ENCODE measurements at places on chromosomes 4 and X.

DNA sequence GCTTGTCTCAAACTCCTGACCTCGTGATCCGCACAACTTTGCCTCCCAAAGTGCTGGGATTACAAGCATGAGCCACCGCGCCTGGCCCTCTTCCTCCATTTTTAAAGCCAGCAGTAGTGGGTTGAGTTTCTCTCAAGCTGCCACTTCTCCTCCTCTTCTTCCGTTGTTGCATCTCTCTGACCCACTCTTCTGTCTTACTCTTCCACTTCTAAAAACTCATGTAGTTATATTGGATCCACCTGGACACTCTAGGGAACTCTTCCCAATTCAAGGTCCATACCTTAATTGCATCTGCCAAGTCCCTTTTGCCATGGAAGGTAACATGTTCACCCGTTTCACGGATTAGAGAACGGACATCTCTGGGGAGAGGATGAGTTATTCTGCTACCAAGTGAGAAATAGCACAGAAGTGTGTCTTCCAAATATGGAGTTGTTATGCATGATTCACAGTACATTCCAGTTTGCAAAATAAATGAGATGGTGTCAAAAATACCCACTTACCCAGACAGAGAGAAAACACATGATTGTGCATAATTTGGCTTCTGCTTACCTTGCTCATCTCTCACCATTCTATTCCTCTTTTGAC, 51.8 kb downstream of the GBA3 start:
- no peak for DNase-seq

GRCh38 chr4:6443035-6444023, 29.1 kb downstream of the PPP2R2C start:
- DNase-seq: no peak

- no peak for DNase-seq
Measured at GRCh38 chr4:3766785-3767569, 792 bp downstream of the ADRA2C start.

DNA sequence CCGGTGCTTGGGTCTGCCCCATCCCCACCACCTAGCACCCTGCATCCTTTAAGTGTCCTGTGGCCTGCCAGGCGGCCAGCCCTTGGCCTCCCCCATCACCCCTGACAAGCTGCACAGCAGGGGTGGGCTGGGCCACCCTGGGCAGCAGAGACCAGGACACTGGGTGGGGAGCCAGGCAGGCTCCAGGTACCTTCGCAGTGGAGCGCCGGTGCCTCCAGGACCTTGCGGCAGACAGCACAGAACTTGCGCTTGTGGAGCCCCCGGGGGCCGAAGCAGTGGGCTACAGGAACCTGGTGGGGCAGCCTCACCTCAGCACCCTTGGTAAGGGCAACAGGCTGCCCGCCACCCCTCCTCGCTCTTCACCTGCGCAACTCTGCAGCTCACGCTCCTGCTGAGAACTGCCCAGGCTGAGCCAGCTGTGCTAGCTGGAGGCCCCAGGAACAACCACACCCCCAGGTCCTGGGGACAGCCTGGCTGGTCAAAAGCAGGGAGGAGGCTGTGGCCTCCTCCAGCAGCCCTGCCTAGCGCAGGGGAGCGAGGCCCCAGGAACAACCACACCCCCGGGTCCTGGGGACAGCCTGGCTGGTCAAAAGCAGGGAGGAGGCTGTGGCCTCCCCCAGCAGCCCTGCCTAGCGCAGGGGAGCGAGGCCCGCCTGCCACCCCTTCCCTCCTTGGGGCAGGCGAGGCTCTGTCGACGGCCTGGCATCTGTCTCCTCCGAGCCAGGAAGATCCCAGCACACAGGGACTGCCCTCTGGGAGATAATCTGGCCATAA, 4.6 kb downstream of the DGKQ start:
- DNase-seq: no peak

DNA sequence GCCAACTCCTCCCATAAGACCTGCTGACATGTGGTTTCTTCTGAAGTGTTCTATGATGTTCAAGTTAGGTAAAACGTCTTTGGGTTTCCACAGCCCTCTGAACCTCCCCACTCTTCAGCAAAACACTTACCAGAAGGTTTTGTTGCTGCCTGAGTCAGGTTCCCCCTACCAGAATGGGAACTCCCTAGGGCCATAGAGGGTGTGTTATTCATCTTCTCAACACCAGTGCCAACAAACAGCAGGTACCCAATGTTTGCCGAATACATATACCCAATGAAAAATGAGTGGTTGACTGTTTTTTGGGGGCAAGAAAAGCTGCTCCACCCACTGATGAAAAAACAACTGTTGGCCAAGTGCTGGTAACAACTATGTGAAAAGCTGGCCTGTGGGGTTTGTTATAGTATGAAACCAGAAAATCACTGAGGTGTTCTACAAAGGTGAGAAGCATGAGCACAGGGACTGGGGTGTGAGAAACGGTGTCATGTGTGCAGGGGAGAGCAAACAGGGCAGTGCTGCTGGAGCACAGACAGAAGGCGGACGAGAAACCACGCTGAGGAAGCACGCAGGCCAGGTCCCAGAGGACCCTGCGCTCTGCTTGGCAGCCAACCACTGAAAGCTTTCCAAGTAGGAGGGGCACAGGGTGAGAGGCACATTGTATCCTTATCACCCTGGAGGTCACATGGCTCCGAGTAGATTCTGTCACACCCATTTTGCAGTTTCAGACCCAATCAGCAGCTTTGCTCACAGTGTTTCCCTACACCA, 28.8 kb downstream of the ATP8A1 start:
- peak; percentile 79 for DNase-seq

GRCh38 chr4:185810746-185811508, 1.1 kb downstream of the SORBS2 start:
- no peak for DNase-seq

- peak; percentile 81 for DNase-seq
Measured at GRCh38 chr4:184163813-184164212, 53.9 kb downstream of the ENPP6 start.

GRCh38 chr4:150046728-150047217, 31.5 kb upstream of the DCLK2 start:
- no peak for DNase-seq

DNA sequence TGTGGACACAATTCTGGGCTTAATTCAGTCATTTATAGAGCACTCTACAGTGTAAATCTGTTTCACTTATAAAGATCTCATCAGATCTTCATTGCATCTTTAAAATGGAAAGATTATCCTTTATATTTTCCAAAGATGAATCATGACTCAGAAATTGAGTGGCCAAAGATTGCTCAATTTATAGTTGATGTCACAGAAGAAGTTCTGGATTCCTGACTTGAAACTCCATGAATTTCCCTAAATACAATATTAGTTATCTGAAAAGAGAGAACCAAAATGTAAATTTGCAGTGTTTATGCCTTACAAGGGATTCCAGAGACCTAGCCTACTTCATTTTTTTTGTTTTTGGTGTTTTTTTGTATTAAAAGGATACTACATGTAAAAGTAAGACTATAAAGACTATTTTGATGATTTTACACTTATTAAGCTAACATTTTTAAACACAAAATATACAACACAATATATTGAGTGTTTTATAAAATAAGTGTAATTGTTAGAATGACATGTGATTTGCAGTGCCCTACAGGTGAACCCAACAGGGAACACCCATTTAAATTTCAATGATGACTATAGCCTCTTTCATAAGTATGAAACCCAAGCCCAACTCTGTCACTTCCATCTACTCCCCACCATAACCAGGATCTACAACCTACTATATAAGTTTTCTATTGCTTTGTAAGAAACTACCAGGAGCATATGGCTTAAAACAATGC, 183.5 kb downstream of the PCDH7 start:
- DNase-seq: no peak

DNA sequence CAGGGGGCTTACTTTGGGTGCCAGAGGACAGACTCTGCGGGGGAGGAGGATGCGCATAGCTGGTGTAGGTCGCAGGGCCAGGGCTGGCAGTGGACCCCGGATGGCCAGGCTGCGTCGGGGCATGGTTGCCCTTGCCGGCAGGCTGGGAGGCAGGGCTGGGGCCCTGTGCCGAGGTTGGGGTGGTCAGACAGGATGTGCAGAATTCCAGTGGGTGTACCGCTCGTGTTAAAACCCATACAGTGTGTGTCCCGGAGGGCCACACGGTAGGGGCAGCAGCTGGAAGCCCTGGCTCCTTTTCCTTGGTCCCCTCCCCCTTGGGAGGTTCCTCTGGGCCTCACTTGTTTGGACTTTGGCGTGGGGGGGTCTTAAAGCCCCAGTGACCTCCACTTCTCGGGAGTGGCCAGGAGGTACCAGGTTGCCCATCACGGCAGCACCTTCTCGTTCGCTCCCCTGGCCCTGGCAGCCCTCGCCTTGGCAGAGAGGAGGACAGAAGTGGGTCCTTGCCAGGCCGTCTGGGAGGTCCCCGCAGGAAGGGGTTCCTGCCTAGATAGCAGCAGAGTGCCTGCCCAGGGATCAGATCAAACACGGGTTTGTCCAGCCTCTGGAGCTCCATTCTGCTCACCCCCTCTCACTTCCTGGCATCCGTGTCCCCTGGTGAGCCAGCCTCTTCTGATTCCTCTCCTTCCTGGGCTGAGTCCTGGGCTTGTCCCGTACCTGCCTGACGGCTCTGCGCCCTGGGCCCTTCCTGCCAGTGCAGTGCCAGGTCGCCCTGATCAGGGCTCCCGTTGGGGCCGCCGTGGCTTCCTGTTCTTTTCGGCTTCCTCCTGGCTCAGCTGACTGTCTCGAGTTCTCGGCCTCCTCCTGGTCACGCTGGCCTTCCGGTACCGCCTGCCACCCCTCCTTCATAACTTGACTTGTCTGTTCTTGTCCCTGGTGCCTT, 56.7 kb upstream of the HGFAC start:
- DNase-seq: peak; percentile 47

GRCh38 chrX:38774249-38774648, 27.0 kb upstream of the MID1IP1 start:
- no peak for DNase-seq

DNA sequence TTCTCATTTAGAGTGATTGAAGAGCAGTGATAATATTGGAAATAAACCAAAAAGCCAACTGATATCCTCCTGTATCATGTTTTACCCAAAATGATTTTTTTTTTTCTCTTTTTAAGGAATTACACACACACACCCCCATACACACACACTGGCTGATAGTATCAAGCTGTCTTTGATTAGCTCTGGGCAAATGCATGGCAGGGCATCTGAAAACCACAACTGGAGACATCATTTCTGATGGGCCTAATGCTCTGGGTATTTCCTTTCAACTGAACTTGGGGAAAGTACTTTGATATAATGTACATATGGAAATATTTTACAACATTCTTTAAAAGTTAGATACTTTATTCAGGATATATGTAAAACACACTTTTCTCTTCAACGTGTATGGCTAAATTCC, 14.2 kb upstream of the OSTC start:
- no peak for DNase-seq

- no peak for DNase-seq
Measured at GRCh38 chr4:143700046-143700415, 444 bp downstream of the FREM3 start.

GRCh38 chr4:38003102-38003501, 42.9 kb downstream of the PTTG2 start:
- no peak for DNase-seq

- DNase-seq: no peak
Measured at GRCh38 chr4:74948236-74948635, 15.3 kb downstream of the PARM1 start.

DNA sequence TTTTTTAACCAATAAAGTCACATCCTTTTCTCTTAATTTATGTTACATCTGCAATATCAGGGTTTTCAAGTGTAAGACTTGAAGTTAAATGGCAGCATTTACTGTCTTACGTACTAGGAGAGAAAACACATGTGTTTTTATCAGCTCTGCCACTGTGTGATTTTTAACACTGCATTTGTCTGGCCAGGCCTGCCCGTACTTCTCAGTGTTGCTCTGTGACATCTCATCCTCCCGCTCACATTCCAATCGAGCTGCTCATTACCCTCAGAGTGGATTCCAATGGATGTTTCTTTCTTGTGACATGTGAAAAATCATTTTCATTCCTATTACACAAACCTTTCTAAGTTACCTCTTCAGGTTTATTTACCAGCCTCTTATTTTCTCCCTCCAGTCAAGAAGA, 420.3 kb downstream of the FAT4 start:
- DNase-seq: no peak

DNA sequence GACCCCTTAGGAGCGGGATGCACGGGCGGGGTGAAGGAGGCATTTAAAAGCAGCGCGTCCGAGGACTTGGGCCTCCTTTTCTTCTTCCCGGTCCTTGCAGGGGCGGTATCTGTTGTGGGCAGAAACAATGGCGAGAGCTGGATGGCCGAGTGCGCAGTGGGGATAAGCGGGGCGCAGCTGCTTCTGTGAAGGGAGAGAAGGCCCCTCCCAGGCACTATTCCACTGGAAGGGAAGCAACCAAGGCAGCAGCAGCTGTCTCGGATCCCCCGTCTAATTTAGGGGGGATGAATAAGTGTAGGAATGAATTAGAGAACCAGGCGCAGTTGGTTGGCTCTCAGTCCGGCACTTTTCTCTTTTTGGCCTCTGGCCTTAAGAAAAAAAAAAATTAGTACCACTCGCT, 995 bp downstream of the SMARCA5 start:
- peak; percentile 35 for DNase-seq

GRCh38 chr4:127870688-127871087, 10.0 kb upstream of the PLK4 start:
- no peak for DNase-seq

DNA sequence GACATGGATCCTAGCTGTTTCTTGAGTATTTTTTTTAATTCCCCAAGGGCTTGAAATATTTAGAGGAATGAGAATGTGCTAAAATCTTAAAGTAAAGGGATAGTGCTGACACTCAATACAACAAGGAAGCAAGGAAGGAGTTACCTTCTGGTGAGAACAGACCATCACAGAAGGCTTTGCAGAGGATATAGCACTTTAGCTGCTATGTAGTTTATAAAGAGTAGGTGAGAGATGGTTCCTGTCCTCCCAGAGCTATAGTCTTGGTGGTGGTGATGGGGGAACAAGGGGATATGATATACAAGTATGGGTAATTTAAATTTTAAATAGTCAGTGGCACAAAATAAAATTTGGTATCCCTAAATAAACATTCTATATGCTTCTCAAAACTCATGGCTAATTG, 47.6 kb downstream of the MTHFD2L start:
- no peak for DNase-seq

DNA sequence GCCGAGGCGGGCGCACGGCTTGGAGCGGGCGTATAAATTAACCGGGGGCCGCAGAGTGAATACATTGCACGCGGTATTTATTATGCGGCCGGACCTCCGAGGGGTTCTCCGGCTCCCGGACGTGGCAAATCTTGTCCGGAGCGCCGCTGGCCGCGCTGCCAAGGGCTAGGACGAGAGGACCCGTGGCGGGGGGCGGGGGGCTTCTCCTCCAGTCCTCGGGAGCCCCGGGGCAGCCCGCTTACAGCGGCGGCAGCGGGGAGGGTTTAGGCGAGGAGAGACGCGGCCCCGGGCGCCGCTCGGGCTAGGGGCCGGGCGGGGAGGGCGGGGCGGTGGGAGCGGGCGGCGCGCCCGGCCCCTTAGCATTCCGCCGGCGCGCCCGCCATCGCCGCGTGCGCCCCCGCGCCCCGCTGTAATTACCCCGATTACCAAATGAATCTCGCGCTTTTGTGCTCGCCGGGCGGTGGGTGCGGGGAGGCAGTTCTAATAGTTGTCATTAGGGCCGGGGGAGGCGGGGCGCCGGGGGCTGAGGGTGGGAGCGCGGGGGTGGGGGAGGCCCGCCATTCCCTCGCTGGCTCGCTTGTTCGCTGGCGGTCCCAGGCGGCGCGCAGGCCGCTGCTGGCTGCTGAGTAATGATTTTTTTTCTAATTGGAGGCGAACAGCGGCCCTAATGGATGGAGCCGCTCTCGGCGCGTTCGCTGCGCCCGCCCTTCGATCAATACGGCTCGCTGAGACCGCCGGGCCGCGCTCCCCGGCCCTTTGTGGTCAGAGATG, 276.6 kb downstream of the BCOR start:
- DNase-seq: no peak
